NCI-H748 treated with DMSO at 0.1 percent for 48 hours (cell line): ENCODE measurements at places on chromosomes 5 and 9.

- DNase-seq: no peak
Measured at GRCh38 chr9:110626101-110626829, 42.3 kb upstream of the MUSK start.

DNA sequence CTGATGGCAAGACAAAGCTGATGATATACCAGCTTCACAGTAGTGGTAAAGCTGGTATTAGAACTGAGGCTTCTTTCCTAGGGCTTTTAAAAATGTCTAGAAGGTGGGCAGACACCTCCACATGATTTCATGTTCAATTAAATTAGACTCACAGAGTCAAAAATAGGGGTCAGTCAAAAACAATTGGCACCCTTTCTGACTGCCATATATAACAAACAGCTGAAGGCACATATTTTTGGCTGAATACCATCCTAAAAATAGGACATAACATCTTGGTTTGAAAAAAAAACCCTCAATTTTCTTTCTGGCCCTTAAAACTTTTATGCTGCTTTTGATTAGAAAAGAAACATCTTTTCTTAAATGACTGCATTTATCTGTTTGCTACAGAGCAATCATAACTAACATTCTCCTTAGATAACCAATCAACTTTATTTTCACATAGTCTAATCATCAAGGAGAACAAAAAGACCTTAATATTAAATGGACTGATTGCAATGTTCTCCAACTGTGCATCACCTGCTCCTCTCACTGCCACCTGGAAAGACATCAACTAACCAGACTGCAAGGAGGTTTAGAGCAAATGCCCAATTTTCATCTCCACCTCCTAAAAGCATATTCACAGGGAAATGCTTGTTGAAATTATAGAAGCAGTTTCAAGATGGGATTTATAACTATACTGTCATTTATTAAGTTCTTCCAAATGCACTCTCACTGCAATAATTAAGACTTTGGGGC, 3.2 kb downstream of the SGTB start:
- no peak for DNase-seq

DNA sequence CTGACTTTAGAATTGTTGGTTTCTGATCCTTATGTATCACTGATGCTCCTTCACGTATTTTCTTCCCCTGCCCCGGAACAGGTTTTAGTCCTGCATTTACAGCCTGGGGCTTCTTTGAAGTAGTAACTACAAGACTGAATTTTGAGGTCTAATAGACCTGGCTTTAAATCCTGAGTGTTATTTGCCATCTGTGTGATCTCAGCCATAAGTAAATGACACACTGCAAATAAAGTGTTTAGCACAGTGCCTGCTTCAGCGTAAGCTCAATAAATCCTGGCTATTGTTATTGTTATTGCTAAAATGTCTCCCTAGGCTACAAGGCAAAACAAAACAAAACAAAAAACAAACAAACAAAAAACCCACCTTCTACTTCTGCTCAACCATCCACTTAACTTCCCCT, 15.6 kb upstream of the LHX6 start:
- DNase-seq: no peak

- DNase-seq: no peak
Measured at GRCh38 chr5:158278216-158278925, 419.4 kb upstream of the CLINT1 start.

GRCh38 chr5:96292582-96293247, 140.3 kb downstream of the PCSK1 start:
- DNase-seq: no peak

DNA sequence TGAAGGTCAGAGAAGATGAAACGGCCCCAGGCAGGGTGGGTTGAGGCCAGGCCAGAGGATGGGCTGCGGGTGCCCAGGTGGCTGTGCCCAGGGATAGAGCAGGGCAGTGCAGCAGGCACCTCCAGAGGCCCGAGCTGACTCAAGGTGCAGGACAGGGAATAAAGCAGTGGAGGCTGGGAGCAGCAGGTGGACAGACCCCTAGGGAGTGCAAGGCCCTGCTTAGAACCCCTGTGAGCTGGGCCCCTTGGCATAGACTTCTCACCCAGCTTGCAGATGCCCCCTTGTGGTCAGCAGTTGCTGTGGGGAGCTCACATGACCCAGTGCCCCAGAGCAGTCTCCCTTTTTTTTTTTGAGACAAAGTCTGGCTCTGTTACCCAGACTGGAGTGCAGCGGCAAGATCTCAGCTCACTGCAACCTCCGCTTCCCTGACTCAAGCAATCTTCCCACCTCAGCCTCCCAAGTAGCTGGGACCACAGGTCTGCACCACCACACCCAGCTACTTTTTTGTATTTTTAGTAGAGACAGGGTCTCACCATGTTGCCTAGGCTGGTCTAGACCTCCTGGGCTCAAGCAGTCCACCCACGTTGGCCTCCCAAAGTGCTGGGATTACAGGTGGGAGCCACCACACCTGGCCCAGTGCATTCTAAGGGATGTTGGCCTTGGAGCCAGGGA, 118.8 kb downstream of the WNK2 start:
- DNase-seq: no peak

DNA sequence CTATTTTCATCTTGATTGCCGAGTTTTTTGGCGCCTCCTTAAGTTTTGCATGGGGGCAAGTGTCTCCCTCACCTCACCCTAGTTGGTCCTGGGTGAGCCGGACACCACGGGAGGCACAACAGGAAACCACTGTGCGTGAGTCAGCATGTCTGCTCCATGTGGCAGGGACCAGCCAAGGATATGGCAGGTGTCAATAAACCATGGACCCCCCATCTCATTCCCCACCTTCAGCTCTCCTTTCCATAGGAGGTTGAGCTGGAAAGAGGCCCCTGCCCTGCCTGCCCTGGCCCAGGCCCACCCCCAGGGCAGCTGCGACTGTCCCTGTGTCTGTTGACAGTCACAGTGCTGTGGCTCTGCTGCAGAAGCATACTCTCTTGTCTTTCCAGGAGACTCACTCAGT, 3.1 kb downstream of the SPACA9 start:
- DNase-seq: no peak

DNA sequence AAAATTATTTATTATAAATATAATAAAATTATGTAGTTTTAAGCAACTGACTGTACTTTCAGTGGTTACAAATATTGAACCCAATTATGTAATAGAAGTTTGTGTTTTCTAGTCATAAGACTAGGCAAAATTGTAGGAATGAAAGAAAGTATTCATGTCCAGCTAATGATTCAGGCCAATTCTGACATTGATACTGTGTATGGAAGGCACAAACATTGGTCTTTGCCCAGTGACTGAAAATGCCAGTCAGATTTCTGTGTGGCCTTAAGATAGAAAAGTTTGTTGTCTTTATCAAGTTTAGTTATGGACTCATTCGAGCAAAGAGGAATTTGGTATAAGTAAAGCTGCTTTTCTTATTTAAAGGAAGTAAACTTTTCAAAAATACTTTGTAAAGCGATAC, 60.3 kb downstream of the SLC12A2 start:
- DNase-seq: no peak

DNA sequence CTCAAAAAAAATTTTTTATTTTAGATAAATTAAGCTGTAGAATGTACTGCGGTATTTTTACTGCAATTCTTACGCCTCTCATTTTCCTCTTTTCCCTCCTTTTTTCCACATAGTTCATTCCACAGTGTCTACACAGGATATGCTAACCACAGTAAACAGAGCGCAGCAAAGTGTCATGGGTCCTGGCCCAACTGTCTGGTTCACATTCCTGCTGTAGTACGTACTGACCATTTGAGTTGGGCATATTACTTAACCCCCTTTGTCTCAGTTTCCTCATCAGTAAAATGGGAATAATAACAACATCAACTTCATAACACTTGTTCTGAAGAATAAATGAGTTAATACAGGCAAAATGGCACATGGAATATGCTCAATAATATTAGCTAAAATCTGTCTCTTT, 41.6 kb downstream of the SLC44A1 start:
- DNase-seq: no peak

DNA sequence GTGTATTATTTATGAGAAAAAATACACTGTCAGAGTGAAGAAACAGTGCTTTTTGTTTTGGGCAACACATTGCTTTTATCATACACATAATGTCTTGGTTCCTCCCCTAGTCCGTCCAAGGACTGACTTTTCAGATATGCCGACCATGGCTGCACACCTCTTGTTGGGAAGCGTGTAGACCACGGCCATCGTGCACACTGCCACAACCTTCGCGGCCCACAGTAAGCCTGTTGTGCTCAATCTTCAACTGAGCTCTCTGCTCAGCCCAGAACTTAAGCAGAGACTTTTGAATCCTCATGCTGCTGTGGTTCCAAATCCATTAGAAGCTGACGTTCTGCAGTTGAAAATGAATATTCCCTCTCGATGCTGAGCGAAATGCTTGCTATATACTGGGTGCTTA, 157.6 kb upstream of the IRX2 start:
- DNase-seq: no peak

- no peak for DNase-seq
Measured at GRCh38 chr9:110809038-110809595, 140.5 kb downstream of the MUSK start.

DNA sequence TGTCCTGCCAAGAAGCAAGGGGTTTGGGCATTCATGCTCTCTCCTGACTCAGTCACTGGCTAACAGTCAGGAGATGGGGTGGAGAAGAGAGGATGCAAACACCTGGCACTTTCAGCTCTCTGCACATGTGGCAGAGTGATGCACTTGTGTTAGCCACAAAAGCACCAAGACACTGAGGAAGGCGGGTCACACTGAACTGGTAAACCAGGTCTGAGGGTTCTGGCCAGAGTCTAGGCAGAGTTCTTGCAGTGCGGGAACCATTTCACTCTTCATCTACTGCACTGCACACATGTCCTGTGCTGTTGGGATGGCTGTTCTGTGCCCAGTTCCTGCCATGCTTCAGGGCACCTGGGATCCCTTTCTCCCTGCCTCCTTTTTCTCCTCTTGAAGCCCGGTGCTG, 157.1 kb upstream of the GDNF start:
- no peak for DNase-seq

- DNase-seq: no peak
Measured at GRCh38 chr9:86633945-86634344, 279.7 kb upstream of the TUT7 start.

DNA sequence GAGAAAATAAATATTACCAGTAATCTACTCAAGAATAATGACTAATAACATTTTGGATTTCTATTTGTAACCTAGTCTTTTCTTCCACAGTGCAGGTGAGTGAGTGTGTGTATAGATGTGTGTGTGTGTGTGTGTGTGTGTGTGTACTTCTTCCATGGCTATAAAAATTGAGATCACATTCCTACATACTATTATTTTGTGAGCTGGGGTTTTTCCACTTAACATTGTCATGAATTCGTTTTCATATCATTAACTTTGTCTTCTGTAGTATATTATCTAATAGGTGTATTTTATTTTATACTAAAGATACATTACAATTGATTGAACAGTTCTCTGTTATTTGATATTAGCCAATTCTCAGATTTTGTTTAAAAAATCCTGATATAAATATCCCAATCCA, 152.4 kb upstream of the TRPC7 start:
- no peak for DNase-seq
